ENCODE measurements at places on chromosomes 11 and 22.

DNA sequence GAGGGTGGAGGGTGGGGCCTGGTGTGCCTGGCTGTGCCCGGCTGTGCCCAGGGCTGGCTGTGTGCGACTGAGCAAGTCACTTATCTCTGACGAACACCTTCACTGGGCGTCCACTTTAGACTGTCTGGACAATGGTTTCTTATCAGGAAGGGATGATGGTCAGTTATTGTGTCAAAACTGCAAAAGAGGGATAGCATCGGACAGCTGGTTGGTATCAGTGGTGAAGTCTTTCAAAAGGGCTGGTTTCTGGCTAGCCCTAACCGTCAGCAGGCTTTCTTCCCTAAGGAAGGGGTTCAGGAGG, 4.1 kb upstream of the MGAT3 start:
- no peak for DNase-seq

GRCh38 chr22:28779833-28780232, 7.3 kb downstream of the CCDC117 start:
- DNase-seq: no peak

GRCh38 chr11:75388386-75389275, 10.7 kb upstream of the RPS3 start:
- peak; percentile 85 for DNase-seq

DNA sequence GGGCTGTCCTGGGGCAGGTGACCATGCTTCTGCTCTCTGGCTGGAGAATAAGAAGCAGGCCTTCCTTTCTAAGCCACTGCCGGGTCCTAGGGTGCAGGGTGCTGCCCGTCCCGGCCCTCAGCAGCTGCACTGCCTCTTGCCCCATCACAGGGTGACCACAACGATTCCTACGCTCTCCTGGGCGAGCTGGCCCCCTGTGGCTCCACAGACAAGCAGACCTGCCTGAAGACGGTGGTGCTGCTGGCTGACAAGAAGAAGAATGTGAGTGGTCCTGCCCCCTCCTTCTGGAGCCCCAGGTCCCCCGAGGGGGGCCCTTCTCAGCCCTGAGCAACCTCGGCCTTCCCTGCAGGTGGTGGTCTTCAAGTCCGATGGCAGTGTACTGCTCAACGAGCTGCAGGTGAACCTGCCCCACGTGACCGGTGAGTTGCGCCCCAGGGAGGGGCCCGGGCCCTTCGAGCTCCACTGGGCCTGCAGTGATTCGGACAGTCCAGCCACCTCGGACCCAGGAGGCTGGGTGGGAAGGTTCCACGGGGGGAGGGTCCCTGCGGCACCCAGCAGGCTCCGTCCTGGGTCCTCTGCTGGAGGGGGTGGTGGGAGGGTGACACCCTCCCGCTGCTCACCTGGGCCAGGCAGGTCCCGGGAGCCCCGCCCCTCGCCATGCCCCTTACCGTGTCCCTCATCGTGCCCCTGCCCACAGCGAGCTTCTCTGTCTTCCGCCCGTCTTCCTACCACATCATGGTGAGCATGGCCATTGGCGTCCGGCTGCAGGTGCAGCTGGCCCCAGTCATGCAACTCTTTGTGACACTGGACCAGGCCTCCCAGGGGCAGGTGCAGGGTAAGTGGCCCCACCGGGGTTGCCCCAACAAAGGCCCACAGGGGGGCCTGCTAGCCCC, 8.3 kb downstream of the MUC2 start:
- DNase-seq: no peak

Measured in ascending aorta (tissue), 2 donors.